ENCODE measurements at places on chromosomes 3 and 15.

DNA sequence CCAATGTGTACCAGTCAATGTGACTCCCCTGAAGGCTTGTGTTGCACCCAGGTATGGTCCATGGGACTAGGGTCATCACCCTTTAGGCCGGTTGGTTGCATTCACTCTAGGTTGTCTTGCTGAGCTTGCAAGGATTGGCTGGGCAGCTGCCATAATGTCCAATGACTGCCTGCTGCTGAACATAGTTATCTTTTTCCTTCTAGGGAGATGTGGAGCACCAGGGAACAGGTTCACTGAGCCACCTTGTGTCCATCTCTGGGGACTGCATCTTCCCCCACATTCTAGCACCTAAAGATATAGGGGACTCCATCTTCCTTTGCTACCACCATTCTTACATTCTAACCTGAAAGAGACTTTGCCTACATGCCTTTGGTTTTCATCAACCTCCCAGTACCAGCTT, 580.4 kb upstream of the TBL1XR1 start:
- peak; percentile 60 for DNase-seq

- no peak for DNase-seq
These were observed 2.9 kb downstream of the UCN2 start for GRCh38 chr3:48560648-48561018.

- no peak for DNase-seq
These were observed 12.1 kb downstream of the TMOD3 start for GRCh38 chr15:51841406-51842040.

GRCh38 chr3:50383750-50384149, 24.4 kb upstream of the TMEM115 start:
- DNase-seq = no peak

DNA sequence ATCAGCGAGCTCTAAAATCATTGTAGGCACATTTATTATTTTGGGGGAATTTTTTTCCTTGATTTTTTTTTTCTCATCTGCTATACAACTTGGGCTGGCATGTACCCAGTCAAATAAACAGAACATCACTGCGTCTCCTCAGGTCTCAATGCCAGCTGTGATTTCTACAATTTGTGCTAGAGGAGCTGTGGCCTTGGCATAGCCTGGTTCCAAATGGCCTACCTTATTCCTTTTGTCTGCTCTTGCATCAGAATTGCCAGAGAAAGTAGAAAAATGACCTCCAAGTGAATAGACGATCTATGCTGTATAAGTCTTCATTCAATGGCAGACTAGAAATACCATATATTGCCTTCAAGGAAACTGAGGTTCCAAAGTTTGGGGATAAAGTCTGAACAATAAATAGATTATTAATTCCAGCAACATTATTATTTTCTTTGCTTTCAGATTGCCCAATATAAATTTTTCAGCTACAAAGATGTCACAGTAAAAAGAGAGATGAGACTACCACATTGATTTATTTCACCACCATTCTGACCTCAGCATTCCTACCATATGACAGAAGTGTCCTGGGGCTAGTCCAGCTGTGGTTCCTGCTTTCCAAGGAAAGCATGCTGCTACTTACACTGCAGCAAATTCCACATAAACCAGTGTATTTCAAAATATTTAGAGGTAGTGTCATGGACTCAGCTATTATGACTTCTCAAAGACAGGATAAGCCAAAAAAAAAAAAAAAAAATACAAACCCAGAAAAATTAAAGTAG, 493.9 kb upstream of the ZNF385D start:
- DNase-seq = peak; percentile 82

DNA sequence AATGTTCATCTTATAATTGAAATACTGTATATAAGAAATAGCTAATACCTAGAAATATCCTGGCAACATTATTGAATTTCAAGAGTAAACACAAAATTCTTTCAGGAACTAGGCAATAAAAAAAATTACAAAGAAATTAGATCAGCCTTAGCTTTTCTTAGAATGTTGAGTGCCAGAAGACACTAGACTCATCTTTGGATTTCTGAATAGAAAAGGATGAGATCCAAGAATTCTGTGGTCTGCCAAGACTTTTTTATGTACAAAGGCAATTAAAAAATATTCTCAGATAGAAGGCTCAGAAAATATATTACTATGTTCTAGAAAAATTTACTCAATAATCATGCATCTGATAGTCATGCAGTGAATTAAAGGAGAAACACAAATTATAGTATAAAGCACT, 294.5 kb upstream of the CDIN1 start:
- DNase-seq = no peak

GRCh38 chr15:39226169-39226937, 354.5 kb upstream of the THBS1 start:
- no peak for DNase-seq

DNA sequence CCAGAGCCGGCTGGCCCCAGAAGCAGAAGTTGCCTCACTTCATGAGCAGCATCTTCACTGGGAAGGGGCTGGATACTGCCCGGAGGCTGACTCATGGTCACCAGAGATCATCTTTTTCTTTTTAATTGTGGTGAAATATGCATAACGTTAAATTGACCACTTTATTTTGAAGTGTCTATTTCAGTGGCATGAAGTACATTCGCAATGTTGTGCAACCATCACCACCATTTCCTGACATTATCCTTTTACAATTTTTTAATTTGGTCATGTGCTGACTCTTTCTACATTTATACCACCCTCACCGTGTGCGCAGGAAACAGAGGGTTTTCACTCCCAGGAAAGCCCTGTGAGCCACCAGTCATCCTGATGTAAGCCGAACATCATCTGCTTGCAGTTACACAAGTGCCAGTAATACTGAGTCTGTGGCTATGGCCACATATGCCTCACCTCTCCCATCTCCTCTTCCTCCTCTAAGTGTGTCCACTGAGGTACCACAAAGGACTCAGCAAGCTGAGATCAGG, 51.6 kb upstream of the ABHD17C start:
- DNase-seq = no peak

DNA sequence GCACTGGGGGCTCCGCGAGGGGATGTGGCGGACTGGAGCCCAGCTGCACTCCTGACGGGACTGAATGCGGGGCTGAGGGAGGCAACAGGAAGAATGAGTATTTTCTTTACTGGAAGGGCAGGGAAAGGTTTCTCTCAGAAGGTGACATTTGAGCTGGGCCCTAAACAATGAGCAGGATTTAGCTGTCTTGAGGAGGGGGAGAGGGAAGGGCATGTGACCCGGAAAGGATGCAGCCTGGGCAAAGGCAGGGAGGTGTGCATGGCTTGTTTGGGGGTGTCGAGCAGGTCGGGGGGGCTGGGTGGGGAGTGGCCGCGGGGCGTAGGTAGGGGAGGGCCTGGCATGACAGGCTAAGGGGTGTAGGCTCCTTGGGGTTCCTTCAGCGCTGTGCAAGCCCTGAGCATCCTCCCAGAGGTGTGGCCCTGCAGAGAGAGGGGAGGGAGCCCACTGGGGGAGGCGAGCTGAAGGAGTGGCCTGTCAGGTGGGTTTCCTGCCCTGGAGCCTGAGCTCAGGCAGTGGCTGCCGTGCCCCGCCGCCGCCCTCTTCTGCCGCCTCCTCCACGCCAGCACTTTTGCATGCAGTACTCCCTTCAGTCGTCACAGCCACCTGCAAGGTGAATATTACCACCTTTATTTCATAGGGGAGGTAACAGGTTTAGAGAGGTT, 17.2 kb upstream of the ANKDD1A start:
- DNase-seq = no peak

DNA sequence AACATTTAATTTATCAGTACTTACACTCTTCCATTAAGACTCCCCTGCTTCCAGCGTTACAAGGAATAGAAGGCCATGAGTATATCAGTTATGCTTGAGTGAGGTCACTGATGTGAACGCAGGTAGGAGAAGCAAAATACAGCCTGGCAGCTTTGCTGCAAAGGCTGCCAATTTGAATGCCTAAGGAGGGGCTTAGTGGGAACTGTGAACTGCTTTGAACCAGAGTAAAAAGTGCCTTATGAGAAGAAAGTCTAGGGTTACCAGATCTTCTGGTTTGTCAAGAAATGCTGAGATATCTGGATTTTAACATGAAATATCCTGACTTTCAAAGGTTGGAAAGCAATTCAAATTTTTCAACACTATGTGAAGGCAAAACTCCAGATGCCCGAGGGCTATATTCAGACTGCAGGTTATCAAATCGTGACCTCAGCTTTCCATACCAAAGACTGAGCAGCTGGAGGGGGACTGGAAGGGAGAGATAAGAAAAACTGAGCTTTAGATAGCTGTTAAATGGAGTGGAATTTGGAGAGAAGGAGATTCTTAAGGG, 446.3 kb upstream of the NECTIN3 start:
- DNase-seq = peak; percentile 59

DNA sequence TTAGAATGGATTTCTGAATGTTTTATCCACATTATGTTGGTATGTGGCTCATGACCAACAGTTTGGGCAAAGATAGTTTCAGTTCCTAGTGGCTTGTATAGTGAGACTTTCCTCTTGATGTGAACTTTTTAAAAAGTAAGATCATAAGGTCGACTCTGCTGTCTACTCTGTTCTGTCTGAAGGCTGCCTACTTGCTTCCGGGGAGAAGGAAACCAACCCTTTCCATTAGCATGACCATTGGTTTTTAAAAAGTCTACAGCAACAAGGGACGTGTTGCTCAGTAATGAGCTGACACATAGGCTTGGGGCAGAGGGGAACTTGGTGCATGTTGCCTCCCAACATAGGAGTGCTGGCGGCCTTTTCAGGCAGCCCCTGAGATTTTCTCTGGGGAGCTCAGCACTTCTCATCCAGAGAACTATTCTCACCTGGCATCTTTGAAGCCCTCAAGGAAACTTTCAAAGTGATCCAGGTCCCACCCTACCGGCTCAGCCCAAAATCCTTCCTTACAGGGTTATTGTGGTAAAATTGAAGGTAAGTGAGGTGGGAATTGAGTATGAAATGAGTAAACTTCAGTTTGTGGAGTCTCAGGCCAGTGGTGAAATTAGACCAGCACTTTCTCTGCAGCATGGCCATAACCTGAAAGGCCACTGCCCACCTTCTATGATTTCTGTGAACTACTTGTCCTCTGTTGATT, 30.6 kb downstream of the PSMD6 start:
- no peak for DNase-seq

- peak; percentile 86 for DNase-seq
These were observed 35.4 kb upstream of the ATG7 start for GRCh38 chr3:11236588-11237461.

DNA sequence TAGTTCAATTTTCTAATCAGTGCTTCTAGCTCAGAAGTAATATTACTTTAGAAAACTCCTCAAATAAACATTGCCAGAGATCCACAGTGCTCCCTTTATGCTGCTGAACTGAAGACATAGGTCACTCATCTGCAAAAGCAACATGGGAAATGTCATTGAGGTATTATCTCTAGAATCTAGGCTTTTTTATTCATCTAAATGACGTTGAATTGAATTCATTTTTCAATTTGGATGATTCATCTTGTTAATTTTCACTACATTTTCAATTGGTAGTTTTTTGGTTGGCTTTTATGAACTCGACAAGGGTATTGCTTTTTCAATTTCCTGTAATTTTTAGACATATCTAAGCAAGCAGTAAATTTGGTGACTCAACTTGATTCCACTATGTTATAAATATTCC, 275.4 kb downstream of the NFKBIZ start:
- DNase-seq = no peak

DNA sequence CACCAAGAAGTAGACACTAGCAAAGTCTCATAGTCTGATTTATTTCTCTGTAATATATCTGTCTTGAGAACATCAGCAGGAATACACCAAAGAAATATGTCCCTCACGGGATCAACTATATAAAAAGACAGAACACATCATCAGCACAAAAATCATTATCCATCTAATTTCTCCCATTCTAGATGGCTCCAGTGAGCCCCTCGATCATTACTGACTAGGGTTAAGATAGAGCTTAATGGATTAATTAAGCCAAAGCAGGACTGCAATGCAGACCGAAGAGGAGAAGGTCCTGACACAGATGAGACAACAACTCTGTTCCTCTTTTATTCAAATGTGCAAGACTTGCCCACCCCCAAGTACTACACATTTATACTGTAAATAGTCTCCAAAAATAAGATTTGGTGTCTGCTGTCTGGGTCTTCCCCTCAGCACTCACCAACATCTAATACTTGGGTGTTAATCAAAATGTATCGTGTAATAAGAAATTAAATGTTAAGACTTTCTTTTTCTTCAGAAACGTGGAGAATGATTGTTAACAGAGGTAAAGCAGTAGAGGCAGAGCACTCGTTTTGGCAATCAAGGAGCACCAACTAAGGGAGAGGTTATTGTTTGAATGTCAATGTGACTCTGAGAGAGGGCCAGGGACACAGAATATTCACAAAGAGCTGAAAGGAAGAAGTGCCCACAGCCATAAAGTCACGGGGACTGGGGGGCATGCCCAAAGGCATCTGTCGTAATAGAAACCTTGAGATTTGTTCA, 133.6 kb downstream of the TIGIT start:
- DNase-seq = no peak

DNA sequence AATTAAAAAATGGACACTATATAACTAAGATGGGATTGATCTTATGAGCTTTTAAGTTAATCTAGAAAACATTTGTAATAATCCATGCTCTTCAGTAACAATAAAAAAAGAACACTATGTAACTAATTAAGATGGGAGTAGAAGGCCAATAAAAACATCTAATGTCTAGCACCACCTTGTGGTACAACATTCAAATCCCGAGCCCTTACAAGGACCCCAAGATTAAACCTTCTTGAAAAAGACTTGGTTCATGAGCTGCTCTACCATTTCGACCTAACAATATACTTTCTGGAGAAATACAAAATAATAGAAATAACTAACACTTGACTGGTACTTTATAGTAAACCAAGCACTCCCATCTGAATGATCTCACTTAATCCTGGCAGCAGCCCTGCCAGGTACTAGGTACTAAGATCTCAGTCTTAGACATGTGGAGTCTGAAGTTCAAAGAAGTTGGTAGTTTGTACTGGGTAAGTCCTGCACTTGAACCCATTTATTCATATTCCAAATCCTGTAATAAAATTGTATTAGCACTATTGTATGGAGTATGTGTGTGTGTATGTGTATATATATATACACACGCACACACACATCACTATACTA, 21.8 kb downstream of the METTL6 start:
- DNase-seq = no peak

DNA sequence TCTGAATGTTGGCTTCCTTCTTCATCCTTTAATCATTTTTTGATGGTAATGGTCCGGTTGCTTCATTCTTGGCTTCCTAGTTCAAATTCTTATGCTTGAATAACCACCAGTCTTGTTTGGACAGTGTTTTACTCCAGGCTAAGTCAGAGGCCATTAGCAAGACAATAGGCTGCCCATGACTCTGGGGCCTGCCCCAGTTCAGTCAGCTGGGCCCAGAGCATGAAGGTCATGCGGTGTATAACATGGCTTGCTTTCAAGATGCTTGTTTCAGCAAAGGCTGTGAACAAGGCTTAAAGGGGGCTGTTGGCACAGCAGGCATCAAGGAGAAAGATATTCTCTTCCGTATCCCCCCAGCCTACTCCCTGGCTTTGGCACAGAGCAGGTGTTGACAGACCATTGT, 13.7 kb downstream of the TM4SF18 start:
- no peak for DNase-seq

- DNase-seq = no peak
These were observed 540.5 kb upstream of the ATP11B start for GRCh38 chr3:182252802-182253201.

GRCh38 chr15:75727851-75728715, 15.4 kb upstream of the CSPG4 start:
- no peak for DNase-seq

- DNase-seq = no peak
These were observed 158.0 kb downstream of the CDIN1 start for GRCh38 chr15:36737430-36737891.

Measured in islet precursor cell (in vitro differentiated cells).